ENCODE measurements at places on chromosomes 13 and 19.
A peak's percentile ranks its signal among the peaks of the same experiment; 100 is the strongest.

- DNase-seq: no peak
Observed at GRCh38 chr13:36493046-36493445, 60.8 kb downstream of the CCNA1 start.

GRCh38 chr13:29428310-29429181 lies 166.9 kb downstream of the SLC7A1 start:
- DNase-seq: peak; percentile 73

- DNase-seq: peak; percentile 79
Observed at GRCh38 chr13:46296115-46296822, 84.5 kb downstream of the LRRC63 start.

- DNase-seq: peak; percentile 69
Observed at GRCh38 chr13:29573190-29573589, 22.3 kb downstream of the SLC7A1 start.

- no peak for DNase-seq
Observed at GRCh38 chr19:19750842-19751790, 18.2 kb upstream of the ZNF14 start.

GRCh38 chr13:107808389-107808788 lies 406.9 kb downstream of the LIG4 start:
- no peak for DNase-seq

DNA sequence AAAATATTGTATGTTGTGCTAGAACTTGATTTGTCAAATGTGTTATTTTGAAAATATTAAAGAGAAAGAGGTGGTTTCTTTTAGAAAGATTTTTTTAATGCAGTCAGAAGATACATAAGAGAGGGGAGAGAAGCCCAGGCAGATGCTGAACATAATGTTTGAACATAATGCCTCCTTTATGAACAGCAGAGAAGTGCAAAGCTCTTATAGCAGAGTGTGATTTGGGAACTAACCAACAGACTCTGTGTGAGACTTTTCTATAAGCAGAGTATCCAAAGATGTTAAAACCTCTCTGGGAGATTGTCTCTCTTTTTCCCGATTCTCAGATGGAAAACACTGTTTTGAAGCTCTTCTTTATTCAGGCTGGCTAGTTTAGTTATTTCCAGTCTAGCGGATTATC lies 1274.1 kb upstream of the SPRY2 start:
- no peak for DNase-seq

GRCh38 chr13:32473650-32474049 lies 45.7 kb upstream of the N4BP2L1 start:
- DNase-seq: no peak

GRCh38 chr19:7772752-7773291 lies 9.8 kb downstream of the CLEC4M start:
- no peak for DNase-seq

- DNase-seq: no peak
Observed at GRCh38 chr19:30115947-30116346, 173.9 kb downstream of the URI1 start.

DNA sequence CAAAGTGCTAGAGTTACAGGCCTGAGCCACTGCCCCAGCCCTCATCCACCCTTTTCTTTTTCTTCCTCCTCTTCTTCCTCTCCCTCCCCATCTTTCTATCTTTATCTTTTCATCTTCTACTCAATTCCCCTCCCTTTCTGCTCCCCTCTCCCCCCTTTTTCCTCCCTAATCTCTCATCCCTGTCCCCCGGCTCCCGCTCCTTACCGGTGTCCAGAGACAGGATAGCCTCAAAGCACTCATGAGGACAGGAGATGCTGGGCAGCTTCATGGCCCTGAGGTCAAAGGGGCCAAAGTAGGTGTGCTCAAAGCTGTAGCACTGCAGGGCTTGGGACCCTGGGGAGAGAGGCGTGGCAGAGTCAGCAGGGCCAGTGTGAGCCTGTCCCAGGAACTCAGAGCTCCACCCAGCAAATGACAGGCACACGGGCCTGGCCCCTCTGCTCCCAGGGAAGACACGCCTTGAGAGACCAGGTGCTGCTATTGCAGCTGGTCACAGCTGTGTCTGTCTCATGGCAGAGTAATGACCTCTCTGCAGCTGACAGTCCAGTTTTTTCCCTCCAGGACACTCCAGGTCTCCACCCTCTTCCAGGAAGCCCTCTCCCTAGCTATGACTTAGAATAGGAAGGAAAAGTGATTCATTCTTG lies 2.6 kb downstream of the LYPD5 start:
- no peak for DNase-seq

DNA sequence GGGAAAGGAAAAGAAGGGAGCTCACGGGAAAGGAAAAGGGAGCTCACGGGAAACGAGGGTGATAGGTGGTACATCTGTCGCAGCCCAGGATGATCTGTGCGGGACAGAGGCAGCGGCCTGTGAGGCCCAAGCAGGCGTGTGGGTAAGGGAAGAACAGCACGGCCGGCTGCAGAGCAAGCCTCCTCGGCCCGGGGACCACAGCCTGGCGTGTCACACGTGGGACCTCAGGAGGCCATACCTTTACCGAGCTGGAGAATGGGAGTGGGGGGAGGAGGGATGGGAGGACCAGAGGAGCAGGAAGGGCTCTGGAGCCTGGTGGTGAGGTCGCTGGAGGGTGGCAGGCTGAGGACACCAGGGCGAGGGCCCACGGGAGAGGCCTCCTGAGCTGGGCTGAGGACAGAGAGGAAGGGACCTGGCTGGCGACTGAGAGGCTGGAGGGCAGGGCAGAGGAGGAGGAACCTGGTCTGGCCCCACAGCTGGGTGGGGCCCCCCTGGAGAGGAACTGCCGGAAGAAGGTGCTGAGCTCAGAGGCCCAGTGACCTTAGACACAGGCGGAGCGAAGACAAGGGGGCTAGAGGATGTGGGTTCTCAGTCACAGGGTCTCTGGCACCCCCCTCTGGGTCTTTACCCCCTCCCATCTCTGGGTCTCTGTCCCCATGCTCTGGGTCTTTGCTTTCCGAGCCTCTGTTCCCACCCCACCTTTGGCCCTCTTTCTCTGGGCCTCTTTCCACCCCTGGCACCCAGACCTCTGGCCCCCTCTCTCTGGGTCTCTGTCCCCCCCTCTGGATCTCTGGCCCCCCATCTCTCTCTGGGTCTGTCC lies 2.9 kb upstream of the FTL start:
- peak; percentile 30 for DNase-seq

DNA sequence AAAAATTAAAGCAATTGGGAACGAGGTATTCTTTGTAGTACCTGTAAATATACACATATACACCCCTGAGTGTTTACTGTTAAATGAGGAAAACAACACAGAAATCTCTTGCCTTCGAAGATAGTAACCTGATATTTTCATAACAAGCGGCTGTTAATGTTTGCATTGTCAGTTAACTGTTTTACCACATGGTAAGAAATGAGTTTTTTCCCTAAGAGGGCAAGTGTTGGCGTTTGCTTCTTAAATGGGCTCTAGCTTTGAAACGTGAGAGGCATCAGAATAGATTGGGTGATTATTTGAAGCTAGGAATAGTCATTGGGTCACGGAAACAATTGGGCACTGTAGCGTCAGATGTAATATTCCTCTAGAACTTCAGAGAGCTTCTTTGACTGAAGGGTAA lies 22.0 kb upstream of the UPF3A start:
- no peak for DNase-seq

DNA sequence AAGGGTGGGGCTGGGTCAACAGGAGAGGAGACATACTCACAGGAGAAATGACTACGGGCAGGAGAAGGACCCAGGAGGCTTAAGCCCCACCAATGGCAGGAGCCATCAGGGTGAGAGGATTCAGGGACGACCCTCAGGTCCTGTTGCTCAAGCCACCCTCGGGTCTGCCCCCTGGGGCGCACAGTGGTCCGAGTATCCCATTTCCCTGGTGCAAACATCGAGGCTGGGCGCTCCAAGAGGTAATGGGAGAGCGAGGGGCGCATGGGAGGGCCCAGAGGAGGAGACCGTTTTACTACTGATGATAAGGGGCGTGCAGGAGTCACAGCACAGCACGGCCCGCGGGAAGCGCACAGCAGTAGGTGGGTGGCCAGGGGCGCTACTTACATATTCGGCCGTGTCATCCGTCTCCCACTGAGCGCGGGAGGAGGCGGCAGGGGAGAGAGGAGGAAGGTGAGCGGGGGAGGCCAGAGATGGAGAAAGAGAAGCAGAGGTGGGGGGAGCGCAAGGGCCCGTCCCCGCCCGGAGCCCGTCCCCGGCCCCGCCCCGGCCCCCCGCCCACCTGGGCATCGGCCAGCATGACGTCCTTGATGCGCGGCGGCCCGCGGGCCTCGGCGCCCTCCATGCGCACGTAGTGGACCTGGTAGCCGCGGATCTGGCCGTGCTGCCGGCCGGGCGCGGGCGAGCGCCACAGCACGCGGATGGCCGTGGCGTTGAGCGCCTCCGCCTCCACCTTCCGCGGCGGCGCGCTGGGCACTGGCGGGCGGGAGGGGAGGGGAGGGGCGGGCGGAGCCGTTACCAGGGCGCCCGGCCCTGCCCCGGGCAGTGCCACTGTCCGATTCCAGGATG lies 111.5 kb downstream of the PTPRS start:
- DNase-seq: no peak

DNA sequence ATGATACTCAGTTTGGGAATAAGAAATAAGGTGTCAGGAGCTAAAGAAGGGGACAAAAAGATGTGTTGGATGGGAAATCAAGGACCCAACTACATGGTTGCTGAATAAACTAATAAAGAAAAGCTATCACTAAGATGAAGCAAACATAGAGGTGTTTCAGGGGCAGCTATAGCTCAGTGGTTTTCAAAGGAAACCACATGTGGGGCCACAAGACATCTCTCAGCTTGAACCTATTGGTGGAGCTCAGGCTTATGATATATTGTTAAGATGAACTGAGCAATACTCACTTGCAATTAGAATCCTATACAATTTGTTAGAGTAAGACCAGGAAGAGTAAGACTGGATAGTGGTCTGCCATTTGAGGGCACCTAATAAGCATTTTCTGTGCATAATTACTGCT lies 45.1 kb upstream of the SPRY2 start:
- DNase-seq: no peak

DNA sequence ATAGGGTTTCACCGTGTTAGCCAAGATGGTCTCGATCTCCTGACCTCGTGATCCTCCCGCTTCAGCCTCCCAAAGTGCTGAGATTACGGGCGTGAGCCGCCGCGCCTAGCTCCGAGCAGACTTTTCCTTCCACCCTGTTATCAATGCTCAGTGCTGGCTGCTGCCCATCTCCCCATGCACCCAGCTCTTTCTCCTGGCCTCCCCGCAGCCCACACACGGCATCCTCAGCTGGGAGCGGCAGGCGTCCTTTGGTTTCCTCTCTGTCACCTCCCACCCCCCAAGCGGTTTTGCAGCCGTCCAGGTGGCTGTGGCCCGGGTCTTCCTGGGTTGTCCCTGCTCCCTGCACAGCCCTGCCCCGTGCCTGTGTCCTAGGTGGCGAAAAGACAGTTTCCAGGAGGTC lies 12.1 kb downstream of the PRR22 start:
- no peak for DNase-seq

DNA sequence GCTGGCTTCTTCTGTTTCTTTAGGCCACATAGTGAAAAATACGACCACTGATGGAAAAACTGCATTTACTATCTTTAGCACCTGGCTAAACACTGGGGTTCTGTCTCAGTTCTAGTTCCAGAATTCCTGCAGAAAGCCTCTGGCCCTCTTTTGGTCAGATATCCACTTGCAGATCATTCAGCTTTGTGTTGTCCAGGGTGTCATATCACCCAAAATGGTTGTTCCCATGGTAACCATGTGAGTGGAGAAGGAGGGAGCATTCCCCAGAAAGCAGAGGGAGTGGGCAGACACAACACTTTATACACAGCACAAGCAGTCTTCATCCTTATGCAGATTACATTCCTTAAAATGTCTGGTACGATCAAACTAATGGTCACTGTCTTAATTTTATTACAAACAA lies 73.5 kb downstream of the CAB39L start:
- DNase-seq: no peak

DNA sequence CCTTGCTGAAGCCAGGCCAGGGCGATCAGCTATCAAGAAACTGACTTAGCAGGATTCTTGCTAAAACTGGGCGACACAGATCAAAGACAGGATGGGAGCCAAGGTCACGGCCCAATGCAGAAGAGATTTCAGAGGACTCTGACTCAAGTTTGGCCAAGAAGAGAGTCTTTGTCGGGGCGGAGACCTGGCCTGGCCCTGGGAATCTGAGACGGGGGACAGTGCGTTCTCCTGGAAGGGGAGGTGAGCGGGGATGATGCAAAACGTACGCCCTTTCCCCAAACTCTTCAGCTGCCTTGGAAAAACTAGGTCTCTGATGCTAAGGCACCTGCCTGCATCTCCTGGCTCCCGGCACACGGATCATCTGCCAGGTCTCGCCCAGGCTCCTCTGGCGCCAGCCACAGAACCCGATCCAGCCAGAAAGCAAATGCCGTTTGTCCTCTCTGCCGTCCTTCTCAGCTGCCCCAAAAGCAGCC lies 9.8 kb downstream of the MVB12A start:
- no peak for DNase-seq

DNA sequence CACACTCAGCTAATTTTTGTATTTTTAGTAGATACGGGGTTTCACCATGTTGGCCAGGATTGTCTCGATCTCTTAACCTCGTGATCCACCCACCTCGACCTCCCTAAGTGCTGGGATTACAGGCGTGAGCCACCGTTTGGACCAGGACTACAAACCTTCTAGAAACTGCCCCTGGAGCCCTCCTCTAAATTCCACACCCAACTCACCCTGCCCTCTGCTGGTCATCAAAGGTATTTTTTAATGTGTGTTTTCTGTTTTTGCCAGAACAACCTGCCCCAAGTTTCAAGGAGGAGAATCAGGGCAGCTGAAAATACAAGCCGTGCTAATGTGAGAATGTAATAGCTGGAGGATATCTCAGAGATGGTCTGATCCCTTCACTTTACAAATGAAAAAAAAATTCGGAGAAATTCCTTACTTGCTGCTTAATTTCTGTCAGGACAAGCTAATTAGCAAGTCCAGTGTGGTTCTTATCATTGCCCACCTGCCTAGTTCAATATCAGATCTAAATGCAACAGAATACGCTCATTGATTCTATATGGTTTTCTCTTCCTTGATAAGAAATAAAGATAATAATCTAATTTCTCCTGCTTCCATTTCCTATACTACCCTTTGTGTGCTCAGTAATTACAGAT lies 4.1 kb downstream of the ATP8A2 start:
- peak; percentile 65 for DNase-seq

DNA sequence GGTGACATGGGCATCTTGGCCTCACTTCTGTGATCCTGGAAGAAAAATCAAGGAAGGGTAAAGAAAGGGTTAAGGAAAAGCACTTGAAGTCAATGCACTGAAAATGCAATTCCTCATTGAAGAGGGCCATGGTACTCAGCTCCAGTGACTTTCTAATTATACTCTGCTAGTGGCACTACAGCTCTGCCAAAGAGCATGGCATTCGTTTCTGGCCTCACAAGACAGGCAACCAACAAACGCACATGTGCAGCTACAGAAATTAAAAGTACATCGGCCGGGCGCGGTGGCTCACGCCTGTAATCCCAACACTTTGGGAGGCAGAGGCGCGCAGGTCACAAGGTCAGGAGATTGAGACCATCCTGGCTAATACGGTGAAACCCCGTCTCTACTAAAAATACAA lies 21.8 kb downstream of the SACS start:
- DNase-seq: no peak

- no peak for DNase-seq
Observed at GRCh38 chr19:35240327-35240726, 8.5 kb upstream of the LSR start.
